CD8-positive, alpha-beta memory T cell (primary cell): ENCODE measurements at places on chromosomes 2 and 18.

DNA sequence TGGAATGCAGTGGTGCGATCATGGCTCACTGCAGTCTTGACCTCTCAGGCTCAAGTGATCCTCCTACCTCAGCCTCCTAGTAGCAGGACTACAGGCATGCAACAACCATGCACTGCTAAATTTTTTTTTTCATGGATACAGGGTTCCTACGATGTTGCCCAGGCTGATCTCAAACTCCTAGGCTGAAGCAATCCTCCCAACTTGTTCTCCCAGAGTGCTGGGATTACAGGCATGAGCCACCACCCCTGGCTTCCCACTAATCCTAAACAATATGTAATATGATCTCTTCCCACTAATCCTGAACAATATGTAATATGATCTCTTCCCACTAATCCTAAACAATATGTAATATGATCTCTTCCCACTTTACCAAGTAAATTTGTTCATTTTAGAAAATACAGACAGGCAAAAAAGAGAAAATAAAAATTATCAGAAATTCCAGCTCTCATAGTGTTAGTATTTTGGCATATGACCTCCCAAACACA lies 33.7 kb upstream of the C18orf32 start:
- no peak for DNase-seq

DNA sequence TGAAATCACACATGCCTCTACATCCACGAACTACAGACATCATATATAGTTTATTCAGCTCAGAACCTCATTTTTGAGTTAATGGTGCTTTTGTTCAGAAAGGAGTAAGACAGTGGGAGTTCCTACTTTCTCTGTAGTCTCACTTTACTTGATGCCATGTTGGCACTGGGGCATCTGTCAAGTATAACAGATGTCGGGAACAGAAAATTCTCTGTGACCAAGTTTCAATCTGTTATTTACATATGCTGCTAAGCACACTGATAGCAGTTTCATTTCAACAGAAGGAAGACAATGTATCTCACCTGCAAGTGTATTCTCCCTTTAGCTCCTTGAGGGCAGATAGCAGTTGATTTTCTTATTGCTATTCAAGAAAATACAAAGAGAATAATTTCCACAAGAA lies 774.1 kb downstream of the METTL4 start:
- no peak for DNase-seq

GRCh38 chr2:120712180-120712681 lies 23.4 kb upstream of the GLI2 start:
- no peak for DNase-seq

DNA sequence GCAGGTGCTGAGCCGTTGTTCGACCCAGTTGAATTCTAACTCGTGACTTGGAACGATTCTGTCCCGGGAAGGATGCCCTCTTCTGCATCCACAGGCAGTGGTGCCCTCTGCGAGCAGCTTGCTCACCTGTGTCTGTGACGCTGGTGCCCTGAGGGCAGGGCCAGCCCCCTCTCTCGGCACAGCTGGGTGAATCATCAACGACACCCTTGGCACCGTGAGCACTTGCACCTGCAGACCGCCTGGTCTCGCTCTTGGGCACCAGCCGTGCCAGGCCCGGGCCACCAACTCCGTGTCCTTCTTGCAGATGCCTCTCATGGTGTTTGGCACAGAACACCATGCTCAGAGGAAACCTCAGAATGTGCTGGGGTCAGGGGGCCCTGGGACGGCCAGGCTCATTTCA lies 75.0 kb downstream of the SLC66A2 start:
- DNase-seq, result no peak

DNA sequence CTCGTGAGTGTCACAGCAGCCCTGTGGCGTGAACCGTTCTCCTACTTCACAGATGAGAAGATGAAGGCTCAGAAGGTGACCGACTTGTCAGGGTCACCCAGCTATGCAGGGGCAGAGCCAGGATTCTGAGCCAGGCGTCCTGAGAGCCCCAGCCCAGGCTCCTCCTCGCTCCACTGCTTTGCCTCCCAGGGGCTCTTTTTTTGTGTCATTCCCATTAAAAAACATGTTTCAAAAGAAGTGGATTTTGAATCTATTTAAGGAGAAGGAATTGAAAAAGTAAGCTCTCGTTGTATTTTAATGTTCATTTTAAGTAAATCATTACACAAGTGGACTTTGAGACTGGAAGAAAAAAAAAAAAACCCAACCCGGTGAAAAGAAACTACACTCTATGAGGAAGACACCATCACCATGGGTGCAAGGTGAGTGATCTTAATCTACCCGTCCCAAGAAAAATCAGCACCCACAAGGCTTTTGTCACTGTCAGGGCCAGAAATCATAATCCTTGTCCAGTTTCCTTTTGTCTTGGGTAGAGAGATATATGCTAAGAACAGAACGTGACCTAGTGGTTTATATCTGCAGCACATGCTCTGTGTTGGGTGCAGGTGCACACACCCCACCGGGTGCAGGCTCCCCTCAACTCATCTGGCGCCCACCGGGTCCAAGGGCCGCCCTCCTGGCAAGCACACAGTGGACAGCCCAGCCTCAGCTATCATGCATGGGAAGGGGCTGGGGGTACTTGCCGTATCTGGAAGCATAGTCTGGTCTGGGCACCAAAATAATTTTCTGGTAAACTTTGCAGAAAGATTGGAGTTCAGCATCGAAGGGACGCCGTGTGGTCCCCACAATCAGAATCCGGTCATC lies 73.5 kb upstream of the ASB18 start:
- no peak for DNase-seq

GRCh38 chr2:3125761-3126130 lies 251.9 kb downstream of the EIPR1 start:
- no peak for DNase-seq

DNA sequence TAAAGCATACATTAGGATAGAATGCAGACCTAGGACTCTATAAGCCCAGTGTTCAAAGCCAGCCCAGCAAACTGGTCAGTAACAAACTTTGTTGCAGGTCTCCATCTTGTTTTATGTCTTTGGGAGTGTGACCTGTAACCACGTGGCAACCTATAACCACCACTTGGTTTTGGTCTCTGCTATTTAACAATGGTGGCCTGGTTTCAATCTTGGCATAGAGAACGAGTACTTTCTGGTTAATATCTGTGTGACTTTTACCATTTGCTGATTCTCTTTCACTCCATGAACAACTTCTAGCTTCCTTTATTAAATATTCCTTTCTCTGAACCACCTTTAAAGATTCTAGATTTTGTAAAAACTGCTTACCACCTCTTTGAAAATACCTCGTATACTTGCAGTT lies 118.5 kb downstream of the KCNS3 start:
- no peak for DNase-seq
